Activated CD4-positive, alpha-beta T cell treated with anti-CD3 and anti-CD28 coated beads, Interleukin-10, Interleukin-2, amounts not matched to agents 100 ng/mL and 50 ng/mL, durations not matched to agents 16 hours and 8 hours (primary cell): ENCODE measurements at places on chromosomes 11 and 22.

- DNase-seq, result no peak
These were observed 6.4 kb upstream of the CCDC86 start for GRCh38 chr11:60835534-60835846.

DNA sequence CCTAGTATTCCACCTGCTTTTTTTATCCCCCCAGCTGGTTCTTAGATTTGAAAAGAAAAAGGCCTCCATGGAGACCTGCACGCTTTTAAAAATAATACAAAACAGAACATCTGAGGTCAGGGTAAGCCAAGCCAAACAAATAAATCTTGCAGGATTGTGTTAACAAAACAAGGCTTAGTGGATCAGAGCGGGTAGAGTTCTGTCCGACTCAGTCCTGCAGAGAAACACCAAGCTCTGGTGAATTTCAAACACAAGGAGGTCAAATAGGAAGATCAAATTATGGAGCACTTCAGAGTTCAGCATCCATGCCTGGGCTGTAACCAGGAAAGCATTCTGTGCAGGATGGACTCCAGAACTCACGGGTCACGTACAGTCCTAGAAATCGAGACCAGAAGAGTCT lies 86.9 kb downstream of the SYN3 start:
- DNase-seq, result no peak

DNA sequence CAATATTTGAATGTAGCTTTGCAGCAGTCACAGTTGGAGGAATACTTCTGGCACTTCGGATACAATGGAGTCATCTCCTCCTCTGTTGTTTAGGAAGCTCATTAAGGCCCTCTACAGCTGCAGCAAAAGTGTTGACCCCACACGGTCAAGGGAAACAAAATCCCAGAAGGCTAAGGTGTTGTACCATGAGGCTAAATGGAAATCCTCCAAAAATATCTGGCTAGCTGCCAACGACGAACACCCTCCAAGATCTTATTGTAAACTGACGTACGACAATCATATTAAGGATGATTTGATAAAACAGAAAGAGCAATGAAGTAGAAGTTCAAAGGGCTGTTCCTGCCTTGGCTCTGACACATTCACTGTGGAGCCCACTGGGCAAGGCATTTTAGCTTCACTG lies 4.0 kb downstream of the POGLUT3 start:
- DNase-seq, result no peak

DNA sequence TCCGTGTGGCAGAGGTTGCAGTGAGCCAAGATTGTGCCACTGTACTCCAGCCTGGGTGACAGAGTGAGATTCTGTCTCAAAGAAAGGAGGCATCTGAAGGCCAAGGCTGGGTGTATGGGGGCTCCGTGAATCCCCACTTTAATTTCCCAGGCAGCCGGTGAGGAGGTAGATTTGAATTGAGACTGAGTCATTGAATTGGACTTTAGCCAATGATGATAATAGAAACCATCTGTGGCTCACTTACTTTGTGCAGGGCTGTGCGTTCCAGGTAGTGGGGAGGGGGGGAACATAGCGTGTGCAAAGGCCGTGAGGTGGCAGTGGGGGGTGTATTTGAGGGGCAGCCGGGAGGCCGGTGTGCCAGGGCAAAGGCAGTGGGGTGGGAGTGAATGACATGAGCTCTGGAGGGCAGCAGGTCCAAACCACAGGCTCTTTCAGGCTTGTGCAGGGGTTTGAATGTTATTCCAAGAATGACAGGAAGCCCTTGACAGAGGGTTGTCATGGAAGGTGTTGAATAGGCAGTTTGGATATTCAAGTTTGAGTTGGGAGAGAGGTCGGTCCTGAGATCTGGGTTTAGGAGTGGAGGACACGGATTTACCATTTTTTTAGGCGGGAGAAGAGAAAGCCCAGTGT lies 6.1 kb downstream of the ARHGAP8 start:
- DNase-seq, result no peak

DNA sequence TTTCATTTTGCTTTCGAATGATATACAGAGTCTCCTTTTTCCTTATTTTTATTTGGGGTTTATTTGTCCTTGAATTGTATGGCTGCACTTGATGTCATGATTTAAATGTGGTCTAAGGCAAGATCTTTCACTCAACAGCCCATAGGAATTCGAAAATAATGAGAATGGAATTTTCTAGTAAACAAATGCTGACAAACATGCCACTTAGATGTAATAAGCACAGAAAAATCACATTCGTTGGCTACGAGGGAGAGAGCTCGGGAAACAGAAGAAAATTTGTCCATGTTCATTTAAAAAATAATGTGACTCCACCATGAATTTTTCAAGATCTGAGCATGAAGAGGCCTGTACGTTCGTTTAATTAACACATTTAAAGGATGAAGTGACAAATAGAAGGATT lies 73.0 kb downstream of the BLID start:
- no peak for DNase-seq

DNA sequence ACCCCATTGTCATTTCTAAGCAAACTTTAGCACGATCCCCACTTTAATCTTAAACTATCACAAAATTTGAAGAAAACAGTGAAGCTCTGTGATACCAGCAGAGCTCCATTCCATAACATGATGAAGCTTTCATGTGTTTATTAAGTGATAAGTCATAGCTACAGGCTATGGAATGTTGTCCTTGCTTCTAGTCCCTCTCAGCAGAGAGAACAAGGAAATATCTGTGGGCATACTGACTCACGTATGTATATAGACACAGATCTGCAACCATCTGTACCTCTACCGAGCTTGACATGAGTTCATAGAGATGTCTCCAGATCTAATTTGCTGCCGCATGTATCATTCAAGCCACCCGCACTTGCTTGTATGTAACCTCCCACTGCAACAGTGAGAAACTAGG lies 588.9 kb downstream of the ETS1 start:
- no peak for DNase-seq
